Left cardiac atrium (tissue), 4 donors: ENCODE measurements at places on chromosomes 3 and 15. TPM values are rescaled to one million over a fixed set of nuclear protein-coding genes. Genes with fewer than 3 reads are reported as not detected.

SPSB4 gene
- total RNA-seq = 3.0 TPM

ST8SIA2 gene
- 0.24 TPM for total RNA-seq

PPCDC gene
- 5.9 TPM for total RNA-seq

CFAP92 gene
- 0.73 TPM for total RNA-seq

GASK1A gene
- total RNA-seq = 4.0 TPM
